Mucosa of gallbladder (tissue), 1 donor: ENCODE measurements at places on chromosomes 1 and 21.

DNA sequence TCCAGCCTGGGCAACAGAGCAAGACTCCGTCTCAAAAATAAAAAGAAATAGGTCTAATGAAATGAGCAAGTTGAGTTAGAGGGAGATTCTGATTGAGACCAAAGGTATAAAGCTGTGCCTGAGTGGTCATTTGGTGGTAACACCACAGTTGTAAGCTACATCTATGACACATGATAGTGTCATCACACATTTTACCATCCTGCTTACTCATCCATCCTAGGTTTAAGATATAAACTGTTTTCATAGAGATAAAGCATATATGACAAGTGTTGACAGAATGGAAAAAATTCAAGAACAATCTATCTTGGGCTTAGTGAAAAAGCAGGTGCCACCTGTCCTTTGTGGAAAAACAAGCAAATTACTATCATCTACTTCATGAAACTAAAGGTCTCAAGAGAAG, 7.1 kb upstream of the CFAP141 start:
- no peak for DNase-seq

- no peak for DNase-seq
Observed at GRCh38 chr1:229203991-229204632, 66.8 kb upstream of the RAB4A start.

GRCh38 chr21:45056917-45057560, 17.3 kb upstream of the ADARB1 start:
- DNase-seq: no peak

DNA sequence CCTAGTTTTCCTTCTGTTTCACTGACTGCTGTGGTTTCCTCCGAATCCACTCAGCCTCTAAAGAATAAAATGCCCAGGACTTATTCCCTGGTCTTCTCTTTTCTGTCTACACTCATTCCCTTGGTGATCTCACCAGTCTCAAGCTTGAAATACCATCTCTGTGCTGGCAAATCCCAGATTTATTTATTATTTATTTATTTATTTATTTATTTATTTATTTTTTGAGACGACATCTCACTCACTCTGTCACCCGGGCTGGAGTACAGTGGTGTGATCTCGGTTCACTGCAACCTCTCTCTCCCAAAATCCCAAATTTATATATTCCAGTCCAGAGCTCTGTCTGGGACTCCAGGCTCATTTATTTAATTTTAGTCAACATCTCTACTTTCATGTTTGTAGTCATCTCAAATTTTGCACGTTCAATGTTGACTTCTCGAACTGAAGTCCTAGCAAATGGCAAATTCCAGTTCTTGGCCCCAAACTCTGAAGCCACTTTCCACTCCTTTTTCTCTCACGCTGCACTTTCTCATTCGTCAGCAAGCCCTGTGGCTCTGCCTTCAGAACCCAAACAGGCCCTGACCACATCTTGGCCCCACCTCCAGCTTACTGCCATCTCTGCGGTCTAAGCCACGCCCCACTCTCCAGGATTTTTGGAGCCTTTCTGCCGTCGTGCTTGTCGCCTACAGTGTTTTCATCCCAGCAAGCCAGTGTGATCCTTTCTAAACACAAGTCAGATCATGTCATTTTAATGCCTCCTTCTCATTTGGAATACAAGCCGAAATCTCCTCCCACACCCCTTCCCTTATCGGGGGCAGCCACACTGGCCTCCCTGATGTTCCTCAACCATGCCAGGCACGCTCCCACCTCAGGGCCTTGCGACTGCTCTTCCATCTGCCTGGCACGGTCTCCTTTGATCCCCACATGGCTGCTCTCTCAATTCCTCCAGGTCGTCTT, 14.2 kb upstream of the TENT5B start:
- peak; percentile 40 for DNase-seq

- DNase-seq: no peak
Observed at GRCh38 chr1:197799271-197799670, 24.0 kb upstream of the DENND1B start.

DNA sequence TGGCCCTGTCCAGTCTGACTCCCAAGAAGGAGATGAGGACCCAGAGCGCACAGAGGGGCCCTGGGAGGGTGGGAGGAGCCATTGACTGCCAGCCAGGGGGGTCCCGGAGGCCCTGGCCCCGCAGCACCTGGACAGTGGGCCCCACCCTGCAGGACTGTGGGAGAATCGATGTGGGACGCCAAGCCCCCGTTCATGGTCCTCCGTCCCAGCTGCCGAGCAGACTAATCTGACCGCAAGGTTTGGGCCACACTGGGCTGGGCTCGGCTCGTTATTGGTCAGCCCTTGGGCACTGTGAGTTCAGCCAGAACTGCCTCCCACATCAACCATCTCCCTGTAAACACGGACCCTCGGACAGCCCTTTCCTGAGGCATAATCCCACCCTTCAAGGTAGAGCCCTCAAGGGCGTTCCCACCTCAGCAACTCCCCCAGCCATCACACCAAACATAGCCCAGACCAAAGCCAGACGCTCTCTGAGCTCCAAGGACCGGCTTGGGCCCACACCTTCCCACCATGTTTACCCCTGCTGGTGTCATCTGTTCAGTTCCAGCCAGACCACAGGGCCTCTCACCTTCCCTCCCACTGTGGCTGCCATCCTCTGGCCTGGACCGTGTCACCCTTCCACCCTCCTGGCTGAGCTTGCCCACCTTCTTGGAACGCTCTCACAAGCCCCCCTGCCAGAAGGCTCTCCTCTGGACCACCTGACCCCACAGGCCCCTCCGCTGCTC, 16.2 kb upstream of the POFUT2 start:
- no peak for DNase-seq

DNA sequence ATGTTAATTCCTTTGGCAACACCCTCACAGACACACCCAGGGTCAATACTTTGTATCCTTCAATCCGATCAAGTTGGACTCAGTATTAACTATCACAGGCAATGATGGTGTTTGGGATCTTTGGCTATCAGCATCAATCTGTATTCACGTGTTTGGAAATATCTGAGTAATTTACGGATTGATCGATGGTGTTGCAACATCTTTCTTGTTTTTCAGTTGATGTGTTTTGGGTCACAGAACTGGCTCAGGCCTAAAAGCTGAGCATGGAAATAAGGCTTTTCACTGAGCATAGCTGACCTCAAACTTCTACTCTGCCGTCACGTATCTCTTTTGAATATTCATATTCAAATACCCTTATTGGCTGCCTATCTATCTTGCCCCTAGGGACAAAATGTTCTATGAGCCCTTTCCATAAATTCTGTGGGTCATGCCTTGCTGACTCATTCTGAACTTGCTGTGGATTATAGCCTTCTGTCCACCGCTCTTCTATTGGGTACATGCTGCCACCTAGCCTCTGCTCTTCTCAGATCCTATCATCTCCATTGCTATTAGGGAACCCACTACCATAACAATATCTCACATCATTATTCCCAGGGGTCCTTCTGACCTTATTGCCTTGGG, 156.0 kb downstream of the PDE4B start:
- no peak for DNase-seq
